Effector memory CD4-positive, alpha-beta T cell (primary cell): ENCODE measurements at places on chromosomes 5 and 9.

DNA sequence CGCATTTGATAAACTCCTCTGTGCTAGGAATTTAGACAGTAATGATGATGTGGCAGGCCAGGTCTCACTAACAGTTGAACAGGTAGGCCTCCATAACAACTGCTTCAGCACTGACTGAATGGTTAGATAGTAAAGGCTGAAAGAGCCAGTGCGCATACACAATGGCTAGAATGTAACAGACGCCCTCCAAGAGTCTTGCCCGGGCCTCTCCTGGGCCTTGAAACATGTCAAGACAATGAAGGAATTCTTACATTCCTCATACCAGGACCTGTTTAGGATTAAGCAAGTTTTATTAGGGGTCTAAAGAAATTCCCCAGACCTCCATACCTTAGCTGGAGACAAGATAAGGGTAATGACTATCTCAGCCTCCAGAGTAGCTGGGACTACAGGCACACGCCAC lies 6.7 kb upstream of the BICD2 start:
- DNase-seq, result no peak

DNA sequence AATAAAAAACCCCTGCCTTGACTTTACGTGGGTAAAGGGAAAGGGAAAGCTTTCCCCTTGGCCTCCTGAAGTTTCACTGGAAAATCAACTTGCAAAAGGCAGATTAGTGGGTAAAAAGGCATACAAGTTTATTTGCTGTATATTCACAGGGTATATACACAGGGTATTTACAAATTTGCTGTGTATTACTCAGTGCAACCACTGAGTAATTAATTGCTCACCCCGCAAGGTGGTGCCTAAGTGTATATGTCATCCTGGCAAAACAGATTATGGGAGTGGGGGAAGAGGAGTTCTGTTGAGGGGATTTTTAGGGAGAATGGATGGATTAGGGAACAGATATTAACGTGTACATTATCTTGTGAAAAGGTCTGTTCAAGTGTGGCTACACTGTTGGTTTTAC lies 7.1 kb upstream of the RARS1 start:
- no peak for DNase-seq

- no peak for DNase-seq
Measured at GRCh38 chr9:101999441-101999840, 261.0 kb upstream of the GRIN3A start.

DNA sequence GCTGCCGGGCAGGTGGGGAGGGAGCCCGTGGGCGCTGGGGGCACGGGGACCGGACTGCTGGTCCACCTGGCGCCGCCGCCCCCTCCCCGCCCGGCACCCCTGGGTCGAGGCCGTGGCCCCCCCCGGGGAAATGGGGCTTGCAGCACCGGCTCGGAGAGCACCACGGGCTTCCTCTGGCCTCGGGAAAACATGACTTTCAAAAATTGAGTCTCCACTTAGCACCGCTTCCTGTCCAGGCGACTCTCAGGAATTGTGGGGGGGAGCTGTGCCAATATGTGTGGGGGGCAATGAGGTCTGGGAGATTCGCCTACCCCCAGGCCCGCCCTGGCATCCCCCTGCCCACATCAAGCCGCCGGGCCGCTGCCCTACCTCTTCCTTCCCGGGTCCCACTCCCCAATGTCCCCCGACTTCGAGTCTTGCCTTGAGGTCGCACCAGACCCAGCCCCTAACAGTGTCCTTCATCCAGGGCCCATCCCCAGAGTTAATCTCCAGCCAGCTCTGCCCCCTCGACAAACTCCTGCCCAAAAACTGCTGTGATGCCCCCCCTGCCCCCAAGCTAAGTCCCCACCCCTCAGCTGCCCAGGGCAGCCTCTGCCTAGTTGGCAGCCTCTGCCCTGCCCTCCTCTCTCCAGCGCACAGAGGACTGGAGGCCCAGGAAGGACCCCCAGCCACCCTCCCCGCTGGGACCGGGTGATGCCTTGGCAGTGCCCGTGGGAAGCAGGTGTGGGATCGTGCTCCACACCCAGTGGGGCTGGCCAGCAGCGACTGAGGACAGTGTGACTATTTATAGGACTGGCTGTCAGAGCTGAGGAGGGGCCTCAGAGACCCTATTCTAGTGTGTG lies 3.9 kb downstream of the EGFL7 start:
- DNase-seq, result no peak

DNA sequence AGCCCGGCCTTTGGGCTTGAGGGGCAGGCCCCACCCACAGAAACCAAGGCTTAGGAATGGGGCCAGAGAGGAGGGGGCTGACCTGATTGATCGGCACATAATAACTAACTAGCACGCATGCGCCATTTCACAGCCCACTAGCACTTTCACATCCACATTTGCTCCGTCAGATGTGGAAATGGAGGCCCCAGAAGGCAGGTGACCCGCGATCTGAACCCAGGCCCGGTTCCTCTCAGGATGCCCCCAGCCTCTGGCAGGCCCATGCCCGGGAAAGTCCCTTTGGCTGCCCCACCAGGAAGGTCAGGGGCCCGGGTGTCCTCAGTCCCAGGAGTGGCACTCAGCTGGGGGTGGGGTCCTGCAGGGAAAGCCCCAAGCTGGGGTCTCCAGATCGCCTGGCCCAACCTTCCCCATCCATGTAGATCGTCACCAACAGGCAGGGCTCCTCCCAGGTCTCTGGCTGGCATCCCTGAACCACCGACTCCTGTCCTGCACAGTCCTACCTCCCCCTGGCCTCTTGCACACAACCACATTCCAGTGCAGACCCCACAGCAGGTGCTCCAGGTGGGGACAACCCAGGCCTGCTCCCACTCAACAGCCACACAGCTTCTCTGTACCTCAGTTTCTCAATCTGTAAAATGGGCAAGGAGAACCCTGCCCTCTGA lies 46.7 kb downstream of the VAV2 start:
- no peak for DNase-seq

- DNase-seq, result no peak
Measured at GRCh38 chr5:147426640-147427327, 83.1 kb downstream of the DPYSL3 start.

DNA sequence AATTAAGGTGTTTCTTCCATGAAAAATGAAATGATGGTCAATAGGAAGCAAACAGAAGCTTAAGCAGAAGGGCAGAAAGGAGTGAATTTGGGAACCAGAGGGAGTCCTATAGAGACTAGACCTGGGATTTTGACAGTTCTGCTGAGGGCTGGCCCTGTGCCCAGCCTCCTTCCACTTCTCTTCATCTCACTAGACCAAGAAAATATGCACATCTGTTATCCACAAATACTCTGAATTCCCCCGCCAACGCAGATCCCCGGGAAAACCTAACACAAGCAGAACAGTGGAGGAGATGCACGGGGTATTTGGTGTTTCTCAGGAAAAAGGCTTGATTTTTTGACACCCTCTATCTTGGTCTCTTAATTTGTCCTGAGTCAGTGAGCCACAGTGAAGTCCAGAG lies 22.7 kb downstream of the GRIA1 start:
- no peak for DNase-seq

DNA sequence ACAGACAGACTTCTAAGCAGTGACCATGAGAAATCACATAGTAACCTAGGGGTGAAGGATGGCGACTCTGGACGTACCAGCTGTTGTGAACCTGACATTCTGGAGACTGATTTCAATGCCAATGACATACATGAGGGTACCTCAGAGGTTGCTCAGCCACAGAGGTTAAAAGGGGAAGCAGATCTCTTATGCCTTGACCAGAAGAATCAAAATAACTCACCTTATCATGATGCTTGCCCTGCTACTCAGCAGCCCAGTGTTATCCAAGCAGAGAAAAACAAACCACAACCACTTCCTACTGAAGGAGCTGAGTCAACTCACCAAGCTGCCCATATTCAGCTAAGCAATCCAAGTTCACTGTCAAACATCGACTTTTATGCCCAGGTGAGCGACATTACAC lies 38.0 kb upstream of the CCDC152 start:
- DNase-seq, result no peak

DNA sequence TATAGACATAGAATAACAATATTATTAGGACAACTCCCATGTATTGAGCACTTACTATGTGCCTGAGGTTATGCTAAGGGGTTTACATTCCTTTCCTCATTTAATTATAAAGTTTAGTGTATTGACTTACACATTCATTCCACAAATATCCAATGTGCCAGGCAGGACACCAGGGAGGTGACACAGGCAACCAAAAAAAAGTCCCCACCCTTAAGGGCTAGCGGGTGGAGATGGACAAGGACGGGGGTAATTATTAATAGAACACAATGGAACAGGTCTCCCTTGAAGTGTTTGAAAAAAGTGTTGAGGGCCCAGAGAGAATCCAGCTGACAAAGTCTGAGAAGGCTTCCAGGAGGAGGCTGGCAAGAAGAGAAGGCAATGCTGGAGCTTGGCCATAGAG lies 5.7 kb downstream of the TBC1D2 start:
- no peak for DNase-seq

GRCh38 chr9:100602342-100602801 lies 24.5 kb downstream of the CAVIN4 start:
- DNase-seq, result no peak

DNA sequence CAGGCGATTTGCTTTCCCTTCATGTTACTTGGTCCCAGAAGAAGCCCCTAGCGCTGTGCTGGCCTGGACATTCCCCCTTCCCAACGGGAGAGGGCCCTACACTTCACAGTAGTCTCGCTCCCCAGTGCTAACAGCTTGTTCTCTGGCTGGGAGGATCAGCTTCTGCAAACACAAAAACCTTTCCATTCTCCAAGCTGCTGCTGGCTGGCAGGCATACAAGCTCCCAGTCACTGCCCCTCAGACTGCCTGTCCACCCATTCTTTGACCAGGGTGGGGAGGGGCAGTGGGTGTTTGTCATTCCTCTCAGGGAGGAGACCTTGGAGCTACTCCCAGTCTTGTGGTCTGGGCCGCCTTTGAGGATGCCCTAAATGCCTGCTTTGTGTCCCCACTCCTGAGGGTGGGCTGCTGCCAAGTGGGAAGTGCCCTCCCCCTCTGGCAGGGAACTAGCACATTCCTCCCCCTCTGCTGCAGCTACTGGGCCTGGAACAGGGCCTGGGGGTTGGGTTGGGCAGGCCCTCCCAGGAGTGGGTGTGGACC lies 20.8 kb downstream of the ENHO start:
- DNase-seq, result no peak

GRCh38 chr9:19030899-19031298 lies 2.1 kb downstream of the SAXO1 start:
- DNase-seq, result no peak

DNA sequence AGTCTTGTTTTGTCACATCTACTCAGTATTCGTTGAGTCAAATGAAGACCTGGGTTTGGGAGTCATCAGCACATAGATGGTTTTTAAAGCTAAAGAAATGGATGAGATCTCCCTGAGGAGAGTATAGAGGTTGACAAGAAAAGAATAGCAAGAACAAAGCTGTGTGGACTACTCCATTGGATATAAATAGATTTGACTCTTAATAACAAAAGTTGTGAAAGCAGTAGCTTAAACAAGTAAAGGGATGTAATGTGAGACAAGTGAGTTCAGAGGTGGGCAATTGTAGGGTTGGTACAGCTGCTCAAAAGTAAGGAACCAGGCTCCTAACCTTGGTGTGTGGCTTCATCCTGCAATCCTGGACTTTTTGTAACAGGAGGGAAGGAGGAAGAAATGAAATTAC lies 49.3 kb downstream of the CSNK1G3 start:
- DNase-seq, result no peak

- DNase-seq, result no peak
Measured at GRCh38 chr5:1778138-1779020, 21.3 kb downstream of the MRPL36 start.

- no peak for DNase-seq
Measured at GRCh38 chr9:101707721-101708120, 30.7 kb downstream of the GRIN3A start.

DNA sequence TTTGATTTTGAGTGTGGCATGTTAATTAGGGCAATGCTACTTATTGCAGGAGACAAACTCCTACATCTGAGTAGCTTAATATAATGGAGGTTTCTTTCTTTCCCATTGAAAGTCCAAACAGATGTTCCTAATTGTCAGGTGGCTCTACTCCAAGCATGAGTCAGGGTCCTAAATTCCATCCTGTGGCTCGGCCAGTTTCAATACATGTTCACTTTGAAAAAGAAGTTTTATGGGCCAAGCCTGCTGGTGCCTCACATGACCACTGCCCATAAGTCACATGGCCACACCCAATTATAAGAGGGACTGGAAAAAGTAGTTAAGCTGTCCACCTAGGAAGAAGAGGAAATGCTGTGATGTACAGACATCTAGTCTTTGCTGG lies 170.4 kb downstream of the ARRDC3 start:
- no peak for DNase-seq

DNA sequence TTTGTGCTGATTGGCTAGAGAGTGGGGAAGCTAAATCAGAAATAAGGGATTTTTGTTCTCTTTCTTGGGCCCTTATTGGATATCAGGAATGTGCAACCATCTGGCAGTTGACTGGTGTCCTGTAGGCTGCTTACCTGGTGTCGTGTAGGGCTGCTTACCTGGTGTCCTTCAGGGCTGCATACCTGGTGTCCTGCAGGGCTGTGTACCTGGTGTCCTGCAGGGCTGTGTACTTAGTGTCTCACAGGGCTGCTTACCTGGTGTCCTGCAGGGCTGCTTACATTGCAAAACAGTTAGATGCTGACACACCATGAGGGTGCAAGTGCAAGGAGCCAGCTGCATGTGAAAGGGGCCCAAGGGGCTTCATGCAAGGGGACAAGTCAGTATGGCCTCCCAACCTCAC lies 249.3 kb downstream of the ICE1 start:
- no peak for DNase-seq

GRCh38 chr9:125470767-125471580 lies 209.3 kb downstream of the GAPVD1 start:
- no peak for DNase-seq

- DNase-seq, result no peak
Measured at GRCh38 chr5:75617736-75618352, 6.6 kb downstream of the ANKDD1B start.

GRCh38 chr5:159768243-159768642 lies 148.0 kb upstream of the ADRA1B start:
- no peak for DNase-seq

GRCh38 chr5:117652958-117653280 lies 1078.3 kb upstream of the SEMA6A start:
- DNase-seq, result no peak

GRCh38 chr5:109558952-109559351 lies 130.8 kb upstream of the MAN2A1 start:
- DNase-seq, result no peak

DNA sequence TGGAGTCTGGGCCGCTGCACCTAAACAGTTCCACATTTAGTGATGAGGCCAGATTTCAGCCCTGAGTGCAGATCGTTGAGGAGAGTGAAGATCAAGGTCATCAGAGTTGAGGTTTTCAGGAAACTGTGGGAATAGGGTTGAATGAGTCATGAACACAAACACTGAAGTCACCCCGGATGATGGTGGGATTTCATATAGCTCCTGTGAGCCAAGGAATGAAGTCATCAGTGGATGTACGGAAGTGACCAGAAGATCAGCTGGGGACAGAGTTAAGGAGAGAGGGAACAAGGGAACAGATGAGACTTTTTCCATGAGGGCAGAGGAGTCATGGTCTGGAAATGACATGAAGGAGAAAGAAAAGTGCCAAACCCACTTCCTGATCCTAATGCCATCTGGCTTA lies 36.5 kb downstream of the PALM2AKAP2 start:
- no peak for DNase-seq

GRCh38 chr5:132060501-132061161 lies at the start of gene IL3:
Gene IL3, plus strand, starts transcription at chr5:132060655. Its CDS starts 52 bp downstream, at chr5:132060707.
- DNase-seq, result no peak
